ENCODE measurements at places on chromosomes 1 and 21.

- no peak for DNase-seq
These were observed 2.3 kb upstream of the IVL start for GRCh38 chr1:152906023-152906565.

DNA sequence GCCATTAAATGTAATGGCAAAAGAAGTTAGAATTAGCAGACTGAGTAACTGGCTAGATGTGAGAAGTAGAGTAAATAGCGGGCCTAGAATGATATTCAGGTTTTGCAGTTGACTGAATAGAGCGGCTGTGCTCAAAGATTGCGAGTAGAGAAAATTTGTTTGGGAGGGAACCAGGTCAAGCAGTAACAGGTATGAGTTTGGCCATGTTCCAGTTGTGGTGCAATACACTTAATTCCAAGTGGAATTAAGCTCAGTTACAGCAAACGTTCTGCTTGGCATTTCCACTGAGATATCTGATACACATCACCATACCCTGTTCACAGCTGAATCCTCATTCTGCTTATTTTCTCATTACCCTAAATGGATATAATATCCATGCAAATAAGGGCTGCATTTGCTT lies 1382.9 kb downstream of the MRPL39 start:
- DNase-seq = no peak

DNA sequence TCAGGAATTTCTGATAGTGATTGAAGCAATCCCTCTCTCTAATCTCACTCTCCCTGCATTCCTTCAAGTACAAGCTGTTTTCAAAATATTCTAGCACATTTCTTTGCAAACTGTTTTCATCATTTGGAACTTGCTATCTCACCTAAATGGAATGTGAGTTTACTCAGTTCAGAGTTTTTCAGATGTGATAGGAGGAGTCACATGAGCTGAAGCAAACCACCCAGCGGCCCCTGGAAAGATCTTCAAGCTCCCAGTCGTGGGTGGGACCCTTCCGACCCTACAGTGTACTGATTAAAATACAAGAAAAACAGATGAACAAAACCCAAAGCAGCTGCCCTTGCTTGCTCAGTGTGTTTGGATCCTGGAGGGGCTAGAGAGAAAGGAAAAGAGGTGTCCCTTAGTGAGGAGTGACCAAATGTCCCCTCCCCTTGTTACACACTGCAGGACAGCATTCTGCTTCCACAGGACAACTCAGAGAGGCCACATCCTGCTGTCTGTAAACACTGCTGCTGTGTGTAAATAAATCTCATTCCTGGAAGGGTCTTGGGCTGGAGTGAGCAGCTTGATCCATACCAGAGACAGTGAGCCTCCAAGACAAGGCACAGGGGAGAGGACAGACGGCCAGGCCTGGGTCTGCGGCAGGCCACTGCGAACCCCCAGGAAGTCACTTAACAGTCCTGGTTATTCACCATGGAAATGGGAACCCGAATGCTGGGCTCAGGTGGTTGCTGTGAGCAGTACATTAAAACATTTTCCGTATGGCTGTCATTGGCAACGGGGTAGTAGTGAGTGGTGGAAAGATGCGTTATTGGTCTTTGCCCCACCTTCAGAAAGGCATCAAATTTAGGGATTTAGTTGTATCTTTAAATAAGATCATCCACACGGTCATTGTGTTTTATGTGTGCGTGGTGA lies 229.2 kb downstream of the RHOU start:
- DNase-seq = no peak

GRCh38 chr1:1858382-1859086 lies 32.4 kb downstream of the GNB1 start:
- DNase-seq = no peak

GRCh38 chr1:168260393-168260792 lies 20.3 kb upstream of the TBX19 start:
- peak; percentile 6 for DNase-seq

- no peak for DNase-seq
These were observed 58.1 kb downstream of the PTP4A2 start for GRCh38 chr1:31879981-31880608.

- DNase-seq = no peak
These were observed 224.2 kb downstream of the NPHP4 start for GRCh38 chr1:5768014-5768413.

DNA sequence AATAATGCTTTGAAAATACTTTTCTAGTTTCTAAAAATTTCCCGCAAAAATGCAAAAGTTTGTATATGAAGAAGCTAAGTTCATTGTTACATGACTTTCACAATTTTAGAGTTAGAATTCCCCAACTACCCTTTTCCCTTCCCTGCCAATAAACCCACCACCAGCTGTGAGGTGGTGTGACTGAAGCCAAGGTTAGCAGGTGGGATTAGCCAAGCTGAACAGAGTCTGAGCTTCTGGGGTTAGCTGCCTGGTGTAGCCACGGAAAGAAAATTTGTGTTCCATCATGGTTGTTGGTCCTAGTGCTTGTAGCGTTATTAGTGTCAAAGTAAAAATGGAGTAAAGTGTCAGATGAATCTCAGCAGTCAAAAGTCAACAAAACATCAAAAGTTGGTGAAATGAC lies 110.9 kb downstream of the ASTN1 start:
- no peak for DNase-seq

DNA sequence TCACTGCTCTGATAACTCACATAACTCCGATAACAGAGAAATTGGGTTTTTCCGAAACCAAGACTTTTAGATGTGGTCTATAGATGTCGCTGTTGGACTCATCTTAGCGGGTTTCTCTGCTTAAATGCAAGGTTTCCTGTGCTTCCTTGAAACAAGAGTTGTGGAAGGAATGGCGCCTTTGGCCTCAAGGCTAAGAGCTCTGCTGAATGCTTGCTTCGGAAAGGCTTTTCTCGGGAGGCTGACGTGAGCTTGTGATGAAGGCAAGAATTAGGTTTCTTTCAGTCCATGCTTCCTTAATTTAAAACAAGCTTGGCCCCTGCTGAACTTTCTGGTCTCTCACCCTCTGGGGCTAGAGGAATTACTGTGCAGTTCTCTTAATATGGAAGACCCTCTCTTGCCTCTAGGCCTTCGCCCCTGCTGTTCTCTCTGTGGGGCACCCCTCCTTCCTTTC lies 113.5 kb downstream of the MAP3K21 start:
- no peak for DNase-seq

DNA sequence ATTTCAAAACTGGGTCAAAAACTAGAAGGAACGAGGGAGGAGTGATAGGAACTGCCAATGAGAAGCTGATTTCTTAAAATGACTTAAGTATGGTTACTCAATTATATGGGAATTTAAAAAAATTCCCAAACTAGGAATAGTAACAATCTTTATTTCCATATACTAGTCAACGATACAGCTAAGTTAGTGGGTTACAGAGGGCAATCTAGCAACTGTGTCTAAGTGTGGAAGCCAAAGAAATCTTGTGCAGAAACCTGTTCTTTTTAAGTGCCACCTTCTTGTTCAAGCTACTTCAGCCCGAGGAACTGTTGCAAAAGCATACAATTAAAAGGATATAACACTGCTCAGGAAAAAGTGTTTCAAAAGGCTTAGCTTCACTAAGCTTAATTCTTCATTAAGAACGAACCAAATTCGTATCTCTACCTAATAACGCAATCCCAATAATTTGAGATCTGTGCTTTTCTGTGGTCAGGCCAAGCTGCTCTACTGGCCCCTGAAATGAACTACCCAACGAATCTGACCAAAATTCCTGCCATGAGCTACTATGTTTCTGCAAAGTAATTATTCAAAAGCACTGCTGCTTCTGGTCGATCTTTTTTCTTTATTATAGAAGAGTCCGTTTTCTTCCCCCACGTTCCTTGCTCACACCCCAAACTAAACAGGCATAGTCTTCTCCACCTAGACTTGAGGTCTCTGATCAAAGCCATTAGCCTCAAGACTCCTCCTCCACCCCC lies 1.8 kb downstream of the USP24 start:
- DNase-seq = no peak

DNA sequence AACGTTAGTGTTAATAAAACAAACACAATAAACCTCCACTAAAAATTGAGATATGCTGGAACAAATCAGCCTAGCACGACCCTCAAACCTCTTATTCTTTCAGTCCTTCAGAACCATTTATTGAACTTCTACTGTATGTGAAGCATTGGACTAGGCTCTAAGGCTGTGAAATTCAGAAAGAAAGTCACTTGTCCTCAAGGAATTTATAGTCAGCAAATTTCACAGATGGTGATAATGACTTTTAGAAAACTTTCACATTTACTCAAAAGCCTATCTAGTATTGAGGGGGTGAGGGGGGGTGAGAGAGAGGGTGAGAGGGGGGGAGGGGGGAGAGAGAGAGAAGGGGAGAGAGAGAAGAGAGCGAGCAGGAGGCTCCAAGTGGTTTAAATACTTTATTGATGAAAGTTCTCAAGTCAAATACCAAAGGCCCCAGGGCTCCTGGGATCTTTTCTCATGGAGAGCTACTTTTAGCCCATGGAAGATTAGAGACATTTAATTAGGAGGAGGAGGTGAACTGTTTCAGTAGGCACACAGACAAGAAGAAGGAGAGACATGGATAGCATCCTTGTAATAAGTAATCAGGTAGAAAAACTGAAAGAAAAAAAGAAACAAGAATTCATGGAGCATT lies 66.3 kb upstream of the SSX2IP start:
- no peak for DNase-seq

- no peak for DNase-seq
These were observed 172.8 kb upstream of the IRF2BP2 start for GRCh38 chr1:234782791-234783190.

- DNase-seq = no peak
These were observed at the start of gene S100B for GRCh38 chr21:46604975-46605766. Gene S100B (minus strand): TSS chr21:46605082. CDS start chr21:46602415, 2,667 bp downstream.

DNA sequence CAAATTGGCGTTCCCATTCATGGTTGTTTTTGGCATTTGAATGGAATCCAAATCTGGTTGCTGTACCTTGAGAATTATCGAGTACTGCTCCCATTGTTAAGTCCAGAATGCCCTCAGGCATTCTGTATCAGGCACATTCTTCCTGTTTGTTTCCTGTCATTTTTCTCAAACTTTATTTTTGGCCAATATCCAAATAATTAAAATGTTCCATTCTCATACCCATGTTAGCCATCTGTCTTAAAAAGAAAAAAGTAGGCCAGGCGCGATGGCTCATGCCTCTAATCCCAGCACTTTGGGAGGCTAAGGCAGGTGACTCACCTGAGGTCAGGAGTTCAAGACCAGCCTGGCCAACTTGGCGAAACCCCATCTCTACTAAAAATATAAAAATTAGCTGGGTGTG lies 29.3 kb upstream of the SHISA4 start:
- DNase-seq = no peak

DNA sequence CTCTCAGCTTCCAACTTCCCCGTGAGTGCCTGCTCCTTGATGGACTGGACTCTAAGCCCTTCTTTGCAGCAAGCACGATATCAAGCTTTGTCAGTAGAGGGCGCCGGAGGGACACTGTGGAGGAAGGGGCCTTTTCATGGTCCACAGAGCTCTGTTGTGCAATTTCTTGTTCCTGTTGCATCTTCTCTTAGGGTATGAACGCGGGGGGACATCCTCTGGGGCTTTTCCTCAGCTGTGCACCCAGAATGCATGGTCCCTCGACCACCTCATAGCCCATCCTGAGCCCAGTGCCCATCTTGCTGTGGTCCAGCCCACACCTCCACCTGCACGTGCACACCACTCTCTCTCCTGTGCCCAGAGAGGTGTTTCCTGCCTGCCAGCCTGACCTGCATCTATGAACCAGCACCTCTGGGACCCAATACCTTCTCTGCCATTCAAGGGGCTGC lies 556.8 kb downstream of the PTPRU start:
- DNase-seq = peak; percentile 23

- DNase-seq = peak; percentile 52
These were observed 162.7 kb downstream of the IER5 start for GRCh38 chr1:181251001-181251712.

GRCh38 chr21:32698971-32699693 lies 28.7 kb downstream of the SYNJ1 start:
- no peak for DNase-seq

GRCh38 chr1:53467391-53467790 lies 8.2 kb downstream of the DMRTB1 start:
- no peak for DNase-seq

DNA sequence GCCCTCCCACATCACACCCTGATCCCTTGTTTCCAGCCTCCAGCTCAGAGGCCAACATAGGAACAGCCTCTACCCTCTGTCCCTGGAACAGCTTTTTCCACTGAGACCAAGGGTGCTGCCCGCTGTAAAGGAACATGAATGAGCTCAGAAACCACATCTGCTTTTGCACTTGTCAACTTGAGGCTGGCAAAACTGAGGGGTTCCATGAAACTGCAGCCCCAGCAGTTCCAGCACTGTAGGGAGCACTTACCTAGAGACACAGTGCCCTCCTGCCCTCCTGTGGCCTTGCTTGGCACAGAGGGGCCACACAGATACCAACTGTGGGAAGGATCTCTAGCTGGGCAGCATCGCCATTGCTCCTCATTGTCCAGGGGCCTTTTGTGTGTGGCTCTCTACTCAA lies 51.7 kb downstream of the ITPKB start:
- DNase-seq = no peak

GRCh38 chr1:155210314-155211104 lies 2.0 kb downstream of the MTX1 start:
- DNase-seq = no peak

- no peak for DNase-seq
These were observed 76.3 kb downstream of the MORN1 start for GRCh38 chr1:2314803-2315673.

DNA sequence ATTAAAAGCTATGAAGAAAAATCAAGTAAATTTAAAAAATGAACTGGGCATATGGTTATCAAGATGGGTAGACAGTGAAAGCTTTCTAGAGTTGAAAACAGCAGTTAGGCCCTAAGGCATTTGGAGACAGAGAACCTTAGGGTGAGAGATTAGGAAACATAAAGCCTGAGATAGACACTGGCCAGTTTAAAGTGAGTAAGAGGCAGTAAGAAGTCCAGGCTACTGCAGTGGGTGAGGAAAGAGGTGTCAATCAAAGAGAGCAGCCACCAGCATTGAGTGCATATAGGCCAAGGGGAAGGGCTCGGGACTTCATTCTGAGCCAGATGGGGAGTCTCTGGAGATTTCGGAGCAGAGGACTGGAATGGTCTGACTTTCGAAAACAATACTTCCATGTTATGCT lies 1360.5 kb upstream of the ADGRL4 start:
- no peak for DNase-seq

DNA sequence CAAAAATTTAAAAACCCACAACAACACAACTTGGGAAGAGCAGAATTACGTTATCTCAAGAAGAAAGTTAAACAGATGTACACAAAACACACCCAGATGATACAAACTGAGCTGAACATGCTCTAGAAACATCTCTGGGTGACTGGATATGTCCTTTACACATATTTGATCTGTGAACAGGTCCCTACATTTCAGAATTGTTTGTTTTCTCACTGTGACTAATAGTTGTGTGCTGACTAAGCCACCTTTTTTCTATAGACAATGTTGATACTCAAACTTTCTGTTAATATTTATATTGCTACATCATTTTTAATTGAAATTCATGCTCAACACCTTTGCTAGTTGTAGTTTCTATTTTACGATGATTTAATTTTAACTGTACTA lies 1.0 kb upstream of the F11R start:
- no peak for DNase-seq

- DNase-seq = no peak
These were observed 641.8 kb downstream of the MATN1 start for GRCh38 chr1:30081379-30082102.

- no peak for DNase-seq
These were observed 34.5 kb downstream of the ERO1B start for GRCh38 chr1:236247286-236247685.
